ENCODE measurements at places on chromosomes 6 and 20.

- no peak for DNase-seq
These were observed 906 bp downstream of the ANKRD60 start for GRCh38 chr20:58227391-58228102.

- peak; percentile 50 for DNase-seq
These were observed 1175.3 kb upstream of the GJE1 start for GRCh38 chr6:140957386-140957785.

- DNase-seq = no peak
These were observed 341.2 kb downstream of the SAMD5 start for GRCh38 chr6:147849401-147850330.

DNA sequence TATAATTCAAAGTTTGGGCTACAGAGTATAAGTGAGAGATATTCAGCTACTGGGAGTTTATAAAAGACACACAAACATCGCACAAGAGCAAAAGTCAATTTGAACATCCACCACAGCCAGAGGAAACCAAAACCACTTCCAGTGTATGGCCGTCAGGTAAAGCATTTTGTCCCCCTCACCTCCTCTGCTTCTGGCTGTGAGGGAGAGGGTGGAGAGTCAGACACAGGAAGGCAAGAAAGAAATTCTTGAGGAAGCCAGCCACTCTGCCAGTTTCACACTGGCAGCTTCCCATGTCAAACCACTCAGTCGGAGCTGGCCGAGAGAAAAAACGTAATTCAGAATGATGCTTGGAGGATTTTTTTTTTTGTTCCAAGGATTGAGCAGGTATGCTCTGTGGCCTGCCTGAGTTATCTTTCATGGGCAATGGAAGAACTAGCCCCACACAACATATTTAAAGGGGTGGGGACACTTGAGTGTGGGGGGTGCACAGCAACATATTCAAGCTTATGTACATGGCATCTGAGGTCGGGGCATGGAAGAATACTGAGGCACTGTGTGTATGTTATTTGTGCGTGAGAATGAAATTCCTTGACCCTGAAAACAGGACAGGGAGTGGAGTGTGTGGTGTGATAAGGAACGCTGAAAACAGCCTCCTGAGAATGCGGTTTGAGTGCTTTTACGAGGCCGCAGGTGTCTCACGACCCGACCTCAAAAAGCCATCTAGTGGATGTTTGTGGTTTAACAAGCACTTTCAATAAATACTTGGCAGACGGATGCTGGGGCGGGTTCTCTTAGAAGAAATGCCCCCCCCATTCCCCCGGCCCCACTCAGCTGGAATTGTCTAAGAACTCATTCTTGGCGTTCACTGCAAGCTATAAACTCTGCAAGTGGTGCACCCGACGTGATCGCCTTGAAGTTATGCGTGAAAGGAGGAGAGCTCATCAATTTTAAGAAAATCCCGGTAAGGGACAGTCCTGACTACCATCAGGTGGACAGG, 27.5 kb upstream of the ZBTB22 start:
- peak; percentile 70 for DNase-seq

DNA sequence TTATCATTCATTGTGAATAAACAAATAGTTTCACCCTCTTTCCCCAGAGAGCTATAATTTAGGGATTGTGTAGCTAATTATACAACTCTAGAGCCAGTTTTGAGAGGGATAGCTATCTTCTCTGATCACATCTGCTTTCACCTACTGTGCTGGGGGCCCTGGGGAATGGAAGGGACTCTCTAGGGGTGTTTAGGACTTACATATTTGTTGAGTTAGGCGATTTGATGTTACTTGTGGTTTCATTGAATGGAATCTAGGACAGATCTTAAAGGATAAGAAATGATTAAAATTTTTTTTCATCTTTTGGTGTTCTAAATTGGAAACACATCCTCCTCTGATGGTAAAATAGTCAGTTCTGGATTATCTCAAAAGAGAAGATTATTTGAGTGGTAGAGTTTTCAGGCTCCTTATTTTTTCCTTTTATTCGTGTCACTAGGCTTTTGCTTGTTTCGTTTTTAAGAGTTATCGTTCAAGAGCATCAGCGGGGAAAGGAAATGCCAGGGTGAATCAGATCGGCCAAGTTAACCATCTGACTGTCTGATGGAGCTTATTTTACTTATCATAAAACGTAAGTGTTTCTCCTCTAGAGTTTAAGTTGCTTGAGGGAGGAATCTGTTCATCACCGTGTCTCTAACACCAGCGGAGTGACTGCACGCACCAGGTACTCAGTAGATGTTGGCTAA, 236.7 kb downstream of the FARS2 start:
- DNase-seq = peak; percentile 79

GRCh38 chr6:99514089-99514488, 1.1 kb downstream of the USP45 start:
- DNase-seq = no peak

DNA sequence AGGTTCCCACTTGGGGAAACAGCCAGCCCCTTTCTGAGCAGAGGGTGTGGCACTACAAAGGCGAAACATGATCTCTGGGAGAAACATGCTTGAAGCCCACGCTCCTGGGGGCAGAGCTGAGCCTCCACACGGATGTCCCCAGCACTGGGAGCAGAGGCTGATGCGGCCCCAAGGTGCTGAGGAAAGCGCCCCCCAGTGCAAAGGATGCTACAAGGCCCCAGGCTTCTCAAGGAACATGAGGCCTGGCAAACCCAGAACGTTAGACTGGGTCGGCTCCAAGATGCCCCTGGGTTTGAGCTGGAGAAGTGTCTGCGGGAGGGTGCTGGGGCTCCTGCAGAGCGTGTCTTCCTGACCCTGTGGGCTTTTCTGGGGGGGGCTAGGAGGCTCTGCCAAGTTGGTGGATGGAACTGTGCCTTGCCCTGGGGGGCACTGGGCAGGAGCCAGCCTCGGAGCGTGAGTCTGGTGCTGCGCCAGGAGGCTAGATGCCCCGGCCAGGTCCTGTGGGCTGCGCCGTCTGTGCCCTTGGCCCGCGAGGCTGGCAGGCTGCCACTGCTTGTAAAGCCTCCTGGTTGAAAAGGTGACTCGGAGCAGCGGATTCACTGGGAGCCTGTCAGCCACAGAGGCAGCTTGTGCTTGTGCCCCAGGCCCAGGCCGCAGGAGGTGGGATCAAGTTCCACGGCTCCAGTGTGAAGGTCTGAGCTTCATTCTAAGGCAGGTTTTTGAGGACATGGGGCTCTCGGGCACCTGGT, 8.1 kb downstream of the SYNJ2 start:
- no peak for DNase-seq

Data from NCI-H1436 (cell line).